ENCODE measurements at places on chromosomes 5 and 9. TPM values are rescaled to one million over a fixed set of nuclear protein-coding genes. Genes with fewer than 3 reads are reported as not detected.
A peak's percentile ranks its signal among the peaks of the same experiment; 100 is the strongest.

GRCh38 chr5:168334695-168335094, 43.2 kb downstream of the WWC1 start:
- DNase-seq, result peak; percentile 27

- no peak for DNase-seq
Measured at GRCh38 chr5:73947906-73948640, 322.1 kb downstream of the ARHGEF28 start.

DNA sequence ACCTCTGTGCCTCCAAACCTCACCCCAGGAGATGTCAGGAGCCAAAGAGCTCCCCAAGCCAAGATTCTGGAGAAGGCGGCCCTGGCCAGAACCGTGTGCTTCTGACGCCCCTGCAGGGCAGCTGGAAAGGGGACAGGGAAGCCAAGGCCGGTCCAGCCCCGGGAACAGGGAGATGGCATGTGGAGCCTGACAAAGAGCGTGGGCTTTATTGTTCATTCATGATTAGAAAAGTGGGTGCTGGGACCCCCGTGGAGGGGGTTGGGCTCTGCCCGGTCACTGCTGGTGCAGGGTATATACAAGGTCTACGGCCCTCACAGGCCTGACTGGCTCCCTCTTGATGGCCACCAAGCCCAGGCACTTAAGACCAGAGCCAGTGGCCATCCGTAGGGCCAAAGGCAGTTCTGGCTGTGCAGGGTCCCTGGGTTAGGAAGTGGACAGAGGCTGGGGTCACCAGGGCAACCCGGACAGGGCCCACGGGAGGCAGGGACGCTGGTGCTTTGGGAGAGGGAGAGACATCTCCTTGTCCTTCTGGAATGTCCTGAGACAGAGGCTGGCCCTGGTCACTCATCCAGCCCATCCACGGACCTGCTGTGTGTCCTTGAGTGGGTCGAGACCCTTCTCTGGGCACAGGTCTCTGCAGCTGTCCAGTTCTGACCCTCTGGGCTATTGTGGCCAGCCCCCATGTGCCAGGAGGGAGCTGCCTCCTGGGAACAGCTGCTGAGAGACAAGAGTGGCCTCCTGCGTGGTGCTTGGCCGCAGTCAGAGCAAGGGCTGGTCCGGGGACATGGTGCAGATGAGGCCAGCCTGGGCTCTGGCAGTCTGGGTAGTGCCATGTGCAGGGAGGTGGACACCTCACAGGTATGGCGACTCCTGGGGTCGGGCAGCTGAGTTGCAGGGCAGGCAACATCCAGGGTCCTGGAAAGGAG, 12.5 kb downstream of the NINJ1 start:
- no peak for DNase-seq

GRCh38 chr5:171975877-171976667, 30.4 kb downstream of the FBXW11 start:
- no peak for DNase-seq

DNA sequence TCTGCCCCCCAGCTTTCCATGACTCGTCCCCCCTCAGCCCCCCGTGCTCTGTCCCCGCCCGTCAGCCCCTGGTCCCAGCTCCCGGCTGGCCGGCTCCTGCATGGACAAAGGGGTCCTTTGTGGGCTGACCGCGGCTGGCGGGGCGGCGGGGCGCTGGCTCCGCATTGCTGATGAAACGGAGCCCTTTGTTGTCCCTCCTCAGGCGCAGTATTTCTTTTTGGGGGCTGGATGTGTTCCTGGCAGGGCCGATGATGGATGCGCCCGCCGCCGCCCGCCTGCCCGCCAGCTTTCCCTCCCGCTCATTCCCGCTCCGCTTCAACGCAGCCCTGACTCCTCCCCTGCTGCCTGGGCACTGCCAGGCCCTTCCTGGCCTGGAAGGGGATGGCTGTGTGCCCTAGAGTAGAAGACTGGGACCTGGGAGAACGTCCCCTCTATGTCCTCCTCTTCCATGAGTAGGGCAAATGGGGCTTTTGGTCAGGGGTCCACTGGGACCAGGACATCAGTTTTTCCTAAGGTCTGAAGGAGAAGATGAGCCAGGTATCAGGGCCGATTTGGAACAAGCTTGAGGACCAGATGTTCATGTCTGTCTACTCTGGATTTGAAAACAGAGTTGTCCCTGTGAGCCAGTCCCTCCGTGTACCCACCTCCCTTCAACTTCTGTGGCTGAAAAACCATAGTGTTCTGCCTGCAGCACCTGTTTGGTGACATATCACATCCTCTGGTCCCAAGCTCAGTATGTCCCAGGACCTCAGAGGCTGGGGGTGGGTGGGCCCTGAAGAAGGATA, 29.0 kb downstream of the CXXC5 start:
- no peak for DNase-seq

DNA sequence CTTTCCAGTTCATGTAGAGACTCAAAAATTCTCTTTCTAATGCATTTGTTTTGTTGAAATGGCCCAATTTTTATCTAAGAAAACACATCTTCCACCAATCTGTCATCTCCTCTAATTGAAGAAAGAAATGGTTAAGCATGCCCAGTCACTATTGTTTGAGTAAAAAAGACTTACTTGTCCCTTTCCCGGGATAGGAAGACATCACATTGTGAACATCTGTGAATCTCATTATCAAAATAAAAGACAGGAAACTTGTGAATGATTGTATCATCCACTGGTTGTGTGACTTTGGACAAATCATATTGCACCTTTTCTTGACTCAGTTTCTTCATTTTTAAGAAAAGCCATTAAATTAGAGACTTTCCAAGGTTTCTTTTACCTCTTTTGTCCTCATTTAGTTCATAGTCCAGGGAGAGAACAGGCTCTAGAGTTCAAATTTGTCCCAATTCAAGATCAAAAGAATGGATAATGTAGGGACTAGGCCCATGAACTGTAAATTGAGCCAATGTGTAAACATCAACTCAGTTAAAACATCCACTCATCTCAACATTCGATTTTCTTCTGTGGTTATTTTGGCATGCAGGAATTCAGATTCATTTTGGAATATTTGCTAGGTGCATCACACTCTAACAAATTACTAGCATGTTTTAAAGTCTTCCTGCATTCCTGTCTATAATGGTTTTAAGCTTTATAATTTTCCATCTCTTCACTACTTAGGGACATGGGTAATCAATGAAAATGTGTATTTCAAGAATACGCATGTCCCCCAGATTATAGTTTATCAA, 838.0 kb upstream of the WWC1 start:
- peak; percentile 60 for DNase-seq

DNA sequence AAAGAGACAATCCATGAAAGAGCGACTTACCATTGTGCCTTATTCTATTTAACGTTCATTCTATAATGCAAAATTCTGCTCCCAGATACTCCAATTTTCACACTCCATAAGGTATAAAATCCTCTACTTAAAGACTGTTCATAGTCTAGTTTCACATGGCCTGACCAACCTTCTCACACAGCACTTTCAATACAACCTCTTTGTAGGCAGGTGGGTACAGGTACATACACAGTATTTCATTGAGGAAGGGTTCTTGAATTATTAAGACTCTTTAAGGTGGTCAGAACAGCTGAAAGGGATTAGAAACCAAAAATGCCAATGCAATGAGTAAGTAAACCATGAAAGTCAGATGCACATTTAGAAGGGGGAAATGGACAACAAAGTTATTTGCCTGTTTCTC, 352.0 kb downstream of the PARP8 start:
- DNase-seq, result no peak

The MZB1 gene
- not detected for polyA plus RNA-seq

The SWI5 gene
- polyA plus RNA-seq, result 46.7 TPM

GRCh38 chr5:2522372-2522771, 229.1 kb downstream of the IRX2 start:
- no peak for DNase-seq

DNA sequence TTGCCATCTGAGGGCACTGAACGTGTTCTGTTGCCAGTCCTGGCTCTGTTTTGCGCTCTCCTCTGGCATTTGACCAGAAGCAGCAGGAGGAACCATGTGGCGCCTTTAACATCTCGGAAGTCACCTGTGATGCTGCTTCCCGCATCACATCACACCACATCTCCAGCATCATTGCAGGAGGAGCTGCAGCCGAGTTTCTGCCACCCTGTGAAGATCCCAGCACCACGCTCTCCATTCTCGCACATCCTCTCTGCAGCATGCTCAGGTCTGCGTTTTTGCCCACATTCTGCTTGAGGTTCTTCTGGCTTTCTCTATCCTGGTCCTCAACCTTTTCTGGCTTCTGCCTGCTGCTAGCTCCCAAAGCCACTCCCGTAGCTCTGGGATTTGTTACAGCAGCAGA, 11.0 kb upstream of the IRX4 start:
- no peak for DNase-seq

- DNase-seq, result no peak
Measured at GRCh38 chr9:93114984-93115335, 18.9 kb downstream of the CARD19 start.

GRCh38 chr9:134486143-134486591, 155.4 kb upstream of the COL5A1 start:
- no peak for DNase-seq

- no peak for DNase-seq
Measured at GRCh38 chr5:139524940-139525585, 36.1 kb upstream of the UBE2D2 start.

The MEIKIN gene
- polyA plus RNA-seq, result not detected

The TAF11L3 gene
- not detected for polyA plus RNA-seq

DNA sequence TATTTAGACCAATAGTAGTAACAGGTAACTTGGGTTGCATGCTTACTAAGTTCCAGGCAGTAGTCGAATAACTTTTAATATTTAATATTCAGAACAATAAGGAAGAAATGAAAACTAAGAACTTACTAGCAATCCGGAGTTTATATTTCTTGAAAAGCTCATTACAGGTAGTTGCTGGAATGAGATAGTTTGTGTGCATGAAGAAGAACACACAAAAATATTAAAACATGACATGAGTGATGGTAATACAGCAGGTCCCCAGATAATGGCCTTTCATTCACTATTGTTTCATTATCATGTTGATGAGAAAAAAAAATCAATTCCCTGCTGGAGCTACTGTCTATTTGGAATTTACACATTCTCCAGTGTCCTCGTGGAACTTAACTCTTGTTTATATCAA, 44.7 kb downstream of the EXOSC2 start:
- DNase-seq, result no peak

The CCDC152 gene
- polyA plus RNA-seq, result 1.4 TPM

The PLPPR1 gene
- not detected for polyA plus RNA-seq

DNA sequence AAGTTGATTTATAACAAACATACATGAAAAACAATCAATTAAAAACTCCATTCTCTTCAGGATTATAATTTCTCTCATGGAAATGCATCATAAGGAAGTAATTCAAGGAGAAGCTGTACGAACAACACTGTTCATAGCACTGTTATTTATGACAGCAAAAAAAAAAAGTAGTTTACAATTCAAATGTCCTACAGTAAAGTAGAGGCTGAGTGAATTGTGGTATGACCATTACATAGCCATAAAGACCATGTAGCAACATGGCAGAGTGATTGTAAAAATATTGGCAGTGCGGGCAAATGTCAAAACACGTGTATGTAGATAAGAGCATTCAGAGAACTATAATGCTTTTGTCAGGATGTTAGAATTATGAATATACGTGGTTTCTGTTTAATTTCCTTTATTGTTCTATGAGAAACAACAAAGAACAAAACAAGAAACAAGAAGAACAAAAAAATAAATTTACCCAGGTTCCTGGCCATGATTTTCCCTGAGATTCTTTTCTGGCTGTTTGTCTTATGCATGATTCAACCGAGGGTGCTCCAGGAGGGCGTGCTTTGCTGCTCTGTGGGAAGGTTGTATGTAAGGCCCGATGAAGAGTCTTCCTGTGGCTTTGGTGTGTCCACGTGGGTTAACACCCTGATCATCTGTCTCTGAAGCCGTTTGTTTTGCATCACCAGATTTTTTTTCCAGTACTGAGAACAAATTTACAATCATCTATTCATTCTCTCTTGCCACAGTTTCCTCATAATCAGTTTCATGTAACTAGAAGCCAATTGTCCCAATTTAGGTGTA, 28.8 kb downstream of the GCNT4 start:
- DNase-seq, result no peak

The ADAMTS12 gene
- 35.9 TPM for polyA plus RNA-seq

The MYORG gene
- 0.38 TPM for polyA plus RNA-seq

GRCh38 chr9:127880143-127880542, 2.7 kb upstream of the AK1 start:
- DNase-seq, result no peak

The SPINK6 gene
- not detected for polyA plus RNA-seq

DNA sequence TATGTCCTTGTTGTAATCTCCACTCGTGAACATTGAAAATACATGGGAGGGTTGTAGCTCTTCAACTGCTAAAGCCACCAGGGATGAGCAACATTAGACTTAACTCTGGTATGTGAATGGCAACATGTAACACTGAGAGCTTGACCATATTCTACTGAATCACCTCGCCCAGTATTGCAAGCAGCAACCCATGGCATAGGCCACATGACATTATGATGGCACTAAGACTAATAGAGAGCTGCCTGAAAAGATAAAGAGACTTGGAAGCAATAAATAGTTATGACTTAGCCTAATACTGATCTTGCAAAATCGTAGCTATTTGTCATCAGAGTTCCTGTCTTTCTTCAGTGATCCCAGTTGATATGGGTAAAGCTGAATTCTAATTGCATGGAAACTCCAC, 108.4 kb upstream of the NREP start:
- no peak for DNase-seq

The PCDHGB3 gene
- 2.5 TPM for polyA plus RNA-seq

GRCh38 chr5:73280821-73281746, 108.1 kb downstream of the TMEM174 start:
- DNase-seq, result peak; percentile 82

GRCh38 chr9:111598733-111599091, 735 bp downstream of the PTGR1 start:
- peak; percentile 44 for DNase-seq

The TERT gene
- polyA plus RNA-seq, result not detected

The NSG2 gene
- not detected for polyA plus RNA-seq

DNA sequence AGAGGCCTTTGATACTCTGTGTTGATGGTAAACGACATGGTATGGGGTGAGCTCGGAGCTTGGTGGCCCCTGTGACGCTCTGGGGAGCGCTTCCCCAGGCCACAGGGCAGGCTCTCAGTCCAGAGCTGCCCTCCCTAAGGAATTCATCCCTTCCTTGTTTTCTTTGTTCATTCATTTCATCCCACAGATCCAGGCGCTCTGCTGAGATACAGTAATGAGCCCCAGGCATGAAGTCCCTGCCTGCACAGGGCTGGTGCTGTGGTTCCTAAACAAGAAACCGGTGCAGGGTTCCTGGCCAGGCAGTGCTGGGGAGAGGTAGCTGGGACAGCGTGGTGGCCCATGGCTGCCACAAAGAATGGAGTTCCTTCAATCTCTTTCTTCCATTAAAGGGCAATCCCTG, 14.4 kb downstream of the NEK6 start:
- no peak for DNase-seq

DNA sequence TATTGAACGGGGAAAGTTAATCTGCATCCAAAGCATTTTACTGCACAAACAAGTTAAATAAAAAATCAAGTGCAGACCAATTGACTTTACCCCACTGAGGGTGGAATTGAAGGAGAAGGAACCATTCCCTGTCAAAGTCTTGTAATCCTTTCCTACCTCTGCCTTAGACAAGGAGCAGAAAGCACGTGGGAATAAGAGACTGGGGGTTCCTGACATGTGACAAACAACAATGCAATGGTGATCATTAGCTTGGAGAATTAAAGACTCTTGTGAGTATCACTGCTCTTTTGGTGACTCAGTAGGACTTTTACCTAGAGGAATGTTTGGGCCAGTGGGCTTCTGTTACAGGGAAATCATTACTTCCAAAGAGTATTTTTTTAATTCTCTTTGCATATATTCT, 779.5 kb downstream of the TLR4 start:
- no peak for DNase-seq

The IL3 gene
- not detected for polyA plus RNA-seq
